ENCODE measurements at places on chromosomes 4 and X.

- DNase-seq: no peak
Measured at GRCh38 chr4:6878451-6879059, 31.1 kb upstream of the TBC1D14 start.

DNA sequence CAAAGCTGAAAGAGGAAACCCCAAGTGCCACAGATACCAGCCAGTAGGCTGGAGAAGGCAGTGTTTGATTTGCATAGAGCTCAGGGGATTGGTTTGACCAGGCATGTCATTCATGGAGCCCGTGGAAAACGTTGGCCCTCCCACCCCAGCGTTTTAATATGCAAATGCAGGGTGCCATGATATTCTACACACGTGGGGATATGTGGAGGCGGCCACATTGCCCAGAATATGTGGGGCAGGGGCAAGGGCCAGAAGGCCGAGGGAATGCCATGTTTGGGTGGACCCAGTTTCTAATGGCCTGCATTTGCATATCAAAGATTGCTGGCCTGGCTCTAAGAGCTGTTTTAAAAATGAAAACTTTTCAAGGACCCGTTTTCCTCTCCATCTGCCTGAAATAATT, 71.1 kb downstream of the MAP9 start:
- DNase-seq: no peak

DNA sequence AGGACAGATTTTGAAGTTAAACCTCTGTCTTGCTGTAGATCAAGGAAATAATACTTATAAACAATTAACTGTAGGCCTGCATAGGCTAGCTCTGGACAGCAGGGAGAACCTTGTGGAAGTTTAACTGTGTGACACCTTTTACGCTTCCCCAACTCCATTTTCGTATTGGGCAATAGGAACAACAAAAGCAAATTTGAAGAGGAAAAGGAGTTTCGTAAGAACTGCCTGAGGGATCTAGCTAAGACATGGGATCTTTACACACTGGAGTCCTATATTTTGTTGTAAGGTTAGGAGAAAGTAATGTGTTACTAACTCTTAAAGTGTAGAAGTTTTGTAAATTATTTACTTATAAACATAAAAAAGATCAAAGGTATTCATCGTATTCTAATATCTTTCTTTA, 324.9 kb upstream of the CASK start:
- DNase-seq: no peak

DNA sequence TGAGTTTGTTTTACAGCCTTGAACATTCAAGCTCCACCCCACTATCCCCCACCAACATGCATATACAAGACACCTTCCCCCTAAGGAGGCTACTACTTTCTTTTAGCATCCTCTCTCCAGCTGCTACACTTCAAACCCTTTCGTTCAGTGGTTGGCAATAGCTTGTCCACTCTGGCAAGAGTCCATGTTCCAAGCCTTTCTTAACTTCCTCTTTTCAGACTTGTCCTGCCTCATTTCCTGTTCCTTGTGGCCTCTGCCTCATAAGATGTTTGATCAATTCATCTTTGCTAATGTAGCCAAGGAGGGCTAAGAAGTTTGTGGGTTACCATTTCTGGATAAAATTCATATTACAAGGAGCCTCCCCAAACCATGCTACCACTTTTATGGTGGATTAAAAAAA, 20.8 kb upstream of the ZCCHC12 start:
- no peak for DNase-seq

GRCh38 chr4:110682311-110682710, 59.4 kb upstream of the PITX2 start:
- no peak for DNase-seq

DNA sequence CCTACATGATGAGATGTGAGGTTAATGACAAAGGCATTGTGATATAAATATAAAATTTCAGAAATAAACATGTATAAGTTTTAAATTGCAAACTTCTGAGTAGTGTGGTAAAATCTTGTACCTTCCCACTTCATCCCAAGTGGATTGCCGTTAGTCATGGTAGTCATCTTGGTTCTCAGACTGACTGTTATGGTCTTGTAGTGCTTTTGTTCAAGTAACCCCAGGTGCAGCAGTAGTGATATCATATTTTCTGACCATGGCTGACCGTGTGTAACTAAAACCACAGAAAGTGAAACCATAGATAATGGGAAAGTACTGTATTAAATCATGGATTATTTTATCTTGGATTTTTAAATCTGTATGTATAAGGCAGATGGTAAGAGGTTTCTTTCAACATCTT, 74.8 kb upstream of the SLIT2 start:
- DNase-seq: no peak

GRCh38 chr4:74083546-74083945, 15.4 kb downstream of the CXCL2 start:
- no peak for DNase-seq

GRCh38 chr4:22500831-22501714, 14.8 kb downstream of the ADGRA3 start:
- peak; percentile 19 for DNase-seq

DNA sequence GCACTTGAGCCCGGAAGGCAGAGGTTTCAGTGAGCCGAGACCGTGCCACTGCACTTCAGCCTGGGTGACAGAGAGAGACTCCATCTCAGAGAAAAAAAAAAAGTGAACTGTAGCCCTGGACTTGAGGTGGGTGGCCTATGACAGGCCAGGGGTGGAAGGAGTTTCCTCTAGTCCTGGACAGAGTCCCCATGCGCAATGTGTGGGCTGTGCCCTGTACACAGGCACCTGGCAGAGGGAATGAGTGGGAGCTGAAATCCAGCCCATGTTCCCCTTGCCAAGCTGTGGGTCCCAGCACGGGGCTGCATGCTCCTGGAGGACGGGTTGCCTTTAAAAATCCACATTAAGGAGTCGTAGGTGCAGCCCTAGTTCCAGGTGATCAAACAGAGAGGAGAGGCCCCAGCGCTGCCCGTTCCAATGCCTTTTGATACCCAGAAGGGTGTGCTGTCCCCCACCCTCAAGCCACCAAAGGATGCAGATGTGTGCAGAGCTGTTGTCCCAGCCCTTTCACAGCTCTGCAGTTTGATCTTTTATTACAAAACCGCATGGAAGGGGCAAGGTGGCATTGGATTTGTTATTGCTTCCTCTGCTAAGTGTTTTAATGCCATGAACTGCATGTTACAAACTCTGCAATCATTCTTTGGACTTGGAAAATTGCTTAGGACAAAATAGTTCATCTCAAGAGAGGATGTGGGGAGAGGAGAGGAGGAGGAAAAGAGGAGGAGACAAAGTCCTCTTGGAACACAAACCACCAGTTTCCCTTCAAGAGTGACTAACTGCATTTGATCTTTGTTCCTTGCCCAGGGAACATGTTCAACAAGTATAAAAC, 38.0 kb upstream of the PDK3 start:
- no peak for DNase-seq
